ENCODE measurements at places on chromosomes 13 and 19.

DNA sequence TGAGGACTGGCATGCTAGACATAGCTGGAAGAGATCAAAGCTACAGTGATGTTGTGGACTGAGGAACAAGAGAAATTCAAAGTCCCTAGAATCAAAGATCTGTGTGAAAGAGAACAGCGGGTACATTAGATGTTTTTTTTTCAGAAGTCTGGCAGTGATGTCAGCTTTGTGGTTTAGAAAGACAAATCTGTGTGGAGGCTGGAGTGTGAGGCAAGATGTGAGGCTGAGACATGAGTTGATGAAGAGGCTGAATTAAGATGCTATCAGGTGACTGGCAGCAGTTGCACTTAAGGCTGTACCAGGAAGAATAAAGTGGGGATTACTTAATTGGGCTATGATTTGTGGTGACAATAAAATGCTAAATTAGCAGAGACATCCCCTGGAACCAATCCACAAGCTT is 46.5 kb downstream of the DNAJC3 start:
- DNase-seq, result no peak

GRCh38 chr19:2145831-2146241 is 5.5 kb downstream of the AP3D1 start:
- DNase-seq, result peak; percentile 2

- DNase-seq, result no peak
These were observed 104.6 kb upstream of the RAP2A start for GRCh38 chr13:97329331-97329730.

GRCh38 chr19:920051-920864 is 3.1 kb downstream of the KISS1R start:
- DNase-seq, result no peak

DNA sequence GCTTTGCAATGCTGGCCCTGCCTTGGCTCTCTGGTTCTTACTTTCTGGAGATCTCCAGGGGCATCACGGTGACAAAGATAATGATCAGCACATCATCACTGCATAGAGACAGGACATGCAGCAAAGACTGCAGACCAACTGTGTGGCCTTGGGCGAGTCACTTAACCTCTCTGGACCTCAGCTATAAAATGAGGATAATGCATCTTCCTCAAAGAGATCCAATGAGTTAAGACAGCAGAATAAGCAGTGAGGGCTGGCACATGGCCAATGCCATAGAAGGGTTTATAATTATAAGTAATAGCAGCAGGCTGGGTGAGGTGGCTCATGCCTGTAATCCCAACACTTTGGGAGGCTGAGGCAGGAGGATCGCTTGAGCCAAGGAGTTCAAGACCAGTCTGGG is 2.4 kb downstream of the MAG start:
- DNase-seq, result no peak

GRCh38 chr13:75216038-75216437 is 265.9 kb downstream of the TBC1D4 start:
- no peak for DNase-seq

GRCh38 chr19:41621226-41621625 is 5.6 kb downstream of the CEACAM4 start:
- no peak for DNase-seq

GRCh38 chr13:48175185-48175584 is 57.8 kb upstream of the ITM2B start:
- no peak for DNase-seq

DNA sequence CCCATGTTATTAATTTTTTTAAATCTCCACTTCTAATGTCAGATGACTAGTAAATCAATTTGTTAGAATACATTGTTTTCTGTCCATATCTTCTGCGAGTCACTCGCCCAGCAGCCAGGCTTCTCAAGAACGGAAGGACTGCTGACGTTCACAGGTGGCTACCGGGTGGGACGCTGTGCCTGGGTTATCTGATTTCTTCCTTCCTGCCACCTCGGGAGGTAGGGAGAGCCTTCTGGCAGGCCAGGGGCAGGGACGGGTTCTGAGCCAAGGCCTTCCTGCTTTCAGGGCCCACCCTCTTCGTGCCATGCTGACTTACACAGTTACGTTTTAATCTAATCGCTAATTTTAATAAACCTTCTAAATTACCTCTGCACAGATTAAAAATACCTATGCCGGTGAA is 7.9 kb upstream of the C1QTNF9 start:
- DNase-seq, result no peak

DNA sequence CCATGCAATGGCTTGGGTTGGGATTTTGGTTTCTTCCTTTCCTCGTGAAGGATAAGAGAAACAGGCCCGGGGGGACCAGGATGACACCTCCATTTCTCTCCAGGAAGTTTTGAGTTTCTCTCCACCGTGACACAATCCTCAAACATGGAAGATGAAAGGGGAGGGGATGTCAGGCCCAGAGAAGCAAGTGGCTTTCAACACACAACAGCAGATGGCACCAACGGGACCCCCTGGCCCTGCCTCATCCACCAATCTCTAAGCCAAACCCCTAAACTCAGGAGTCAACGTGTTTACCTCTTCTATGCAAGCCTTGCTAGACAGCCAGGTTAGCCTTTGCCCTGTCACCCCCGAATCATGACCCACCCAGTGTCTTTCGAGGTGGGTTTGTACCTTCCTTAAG is 24.1 kb downstream of the SPC24 start:
- DNase-seq, result no peak

DNA sequence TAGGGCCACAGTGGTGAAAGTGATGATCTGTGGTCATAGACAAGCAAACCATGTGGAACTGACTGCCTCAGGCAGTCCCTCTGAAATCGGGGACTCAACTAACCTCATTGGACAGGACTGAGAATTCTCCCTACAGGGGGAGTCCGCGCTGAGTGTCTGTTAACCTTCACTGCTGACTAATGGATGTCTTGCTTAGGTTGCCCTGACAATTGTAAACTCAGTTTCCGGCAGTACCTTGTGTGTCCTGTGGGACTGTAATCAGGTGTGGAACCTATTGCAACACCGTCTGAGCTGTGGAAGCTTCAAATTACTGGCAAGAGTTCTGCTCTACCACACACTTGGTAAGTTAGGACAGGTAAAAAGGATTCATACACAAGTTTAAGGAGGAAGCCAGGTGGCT is 21.8 kb downstream of the ZNF77 start:
- DNase-seq, result no peak

DNA sequence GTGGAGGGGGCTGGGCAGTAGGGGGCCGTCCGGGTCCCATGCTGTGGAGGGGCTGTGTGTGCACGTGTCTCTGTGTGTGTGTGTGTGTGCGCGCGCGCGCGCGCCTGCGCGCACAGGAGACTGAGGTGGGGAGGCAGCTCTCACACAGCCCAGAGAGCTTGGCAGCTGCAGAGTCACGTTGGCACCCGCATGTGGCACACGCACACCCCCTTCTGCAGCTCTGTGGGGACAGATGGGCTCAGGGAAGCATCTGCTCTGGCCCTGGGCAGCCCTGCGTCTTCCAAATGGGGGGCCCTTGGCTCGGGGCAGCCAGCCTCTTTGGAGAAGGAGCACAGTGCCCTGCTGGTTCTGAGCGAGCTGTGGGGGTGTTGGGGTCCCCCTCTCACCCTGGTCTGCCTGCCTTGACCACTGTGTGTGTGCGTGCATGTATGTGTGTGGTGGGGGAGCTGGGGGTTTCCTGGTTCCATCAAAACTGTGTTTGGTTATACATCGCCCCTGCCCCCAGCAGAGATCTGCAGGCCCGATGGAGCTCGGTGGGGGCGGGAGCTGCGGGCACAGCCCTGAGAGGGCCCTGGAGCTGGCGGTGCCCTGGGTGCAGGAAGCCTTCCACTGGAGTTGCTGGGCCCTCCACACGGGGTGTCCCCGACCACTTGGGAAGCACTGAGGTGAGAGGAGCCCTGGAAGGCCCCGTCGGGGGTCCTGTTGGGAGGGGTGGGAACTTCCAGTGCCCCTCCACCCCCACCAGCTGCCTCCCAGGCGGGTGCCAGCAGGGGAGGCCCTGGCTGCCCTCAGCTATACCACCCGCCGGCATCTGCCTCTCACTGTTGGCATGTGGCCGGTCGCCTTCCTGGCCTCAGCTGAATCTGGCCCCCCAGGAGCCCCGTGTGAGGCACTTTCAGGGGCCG is 67.1 kb downstream of the KDM4B start:
- DNase-seq, result peak; percentile 35
